NCI-H1436 (cell line): ENCODE measurements at places on chromosomes 12 and 14.

- no peak for DNase-seq
Measured at GRCh38 chr14:34457186-34457585, 4.9 kb downstream of the SPTSSA start.

DNA sequence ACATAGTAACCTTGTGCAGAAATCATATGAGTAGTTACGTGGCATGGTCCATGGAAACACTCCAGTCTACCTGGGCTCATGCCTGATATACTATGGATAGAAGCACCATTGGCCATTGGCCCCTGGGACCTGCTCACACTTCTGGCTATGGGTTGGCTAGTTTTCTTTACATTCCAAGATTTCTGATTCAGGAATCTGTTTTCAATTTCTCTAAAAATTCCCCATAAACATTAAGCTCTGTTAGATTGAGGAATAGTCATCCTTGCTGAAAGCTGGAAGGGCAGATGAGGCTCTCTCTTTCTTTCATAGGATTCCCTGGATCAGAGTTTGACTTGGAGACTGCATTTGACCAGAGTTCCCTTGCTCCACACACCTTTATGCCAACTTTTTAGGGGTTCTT lies 37.3 kb upstream of the RAP1B start:
- no peak for DNase-seq

DNA sequence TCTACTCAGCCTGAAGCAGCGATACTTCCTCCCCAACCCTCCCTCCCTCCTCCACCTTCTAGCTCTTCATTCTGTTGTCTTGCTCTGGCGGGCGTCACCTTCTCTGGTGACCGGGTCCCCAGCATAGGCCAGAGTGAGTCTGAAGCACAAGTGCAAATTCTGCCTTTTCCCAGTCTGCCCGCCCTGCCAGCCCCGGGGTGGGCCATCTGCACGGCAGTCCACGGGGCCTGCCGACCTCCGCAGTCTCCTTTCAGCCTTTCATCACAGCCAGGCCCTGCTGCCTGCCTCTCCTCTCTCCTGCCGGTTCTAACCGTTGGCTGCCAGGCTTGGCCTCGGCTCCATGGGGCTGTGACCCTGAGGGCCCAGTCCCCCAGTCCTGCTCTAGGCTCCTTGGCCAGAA lies 58.7 kb downstream of the TESC start:
- DNase-seq: no peak

DNA sequence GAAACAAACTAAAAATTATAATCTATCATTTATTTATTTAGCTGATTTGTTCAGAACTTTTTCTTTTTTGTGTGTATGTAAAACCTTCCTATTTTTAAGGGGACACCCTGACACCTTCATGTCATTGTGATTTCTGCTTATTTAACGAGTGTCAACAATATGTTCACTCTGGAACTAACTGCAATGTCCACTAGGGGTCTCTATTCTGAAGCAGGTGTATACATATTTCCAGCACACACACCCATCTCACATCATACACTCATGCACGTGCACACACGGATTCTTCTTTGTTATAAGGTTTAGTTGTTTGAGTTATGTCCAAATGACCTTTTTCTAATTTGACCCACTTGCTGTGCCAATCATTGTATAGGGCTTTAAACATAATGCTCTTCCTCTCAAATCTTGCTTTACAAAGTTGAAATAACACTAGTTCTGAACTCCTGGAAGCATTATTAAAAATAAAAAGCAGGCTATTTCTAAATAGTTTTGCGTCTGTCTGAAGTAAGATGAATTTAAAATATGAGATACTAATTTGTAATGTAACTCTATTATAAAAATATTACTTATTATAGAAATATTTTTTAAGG lies 15.5 kb downstream of the E2F7 start:
- DNase-seq: peak; percentile 75

DNA sequence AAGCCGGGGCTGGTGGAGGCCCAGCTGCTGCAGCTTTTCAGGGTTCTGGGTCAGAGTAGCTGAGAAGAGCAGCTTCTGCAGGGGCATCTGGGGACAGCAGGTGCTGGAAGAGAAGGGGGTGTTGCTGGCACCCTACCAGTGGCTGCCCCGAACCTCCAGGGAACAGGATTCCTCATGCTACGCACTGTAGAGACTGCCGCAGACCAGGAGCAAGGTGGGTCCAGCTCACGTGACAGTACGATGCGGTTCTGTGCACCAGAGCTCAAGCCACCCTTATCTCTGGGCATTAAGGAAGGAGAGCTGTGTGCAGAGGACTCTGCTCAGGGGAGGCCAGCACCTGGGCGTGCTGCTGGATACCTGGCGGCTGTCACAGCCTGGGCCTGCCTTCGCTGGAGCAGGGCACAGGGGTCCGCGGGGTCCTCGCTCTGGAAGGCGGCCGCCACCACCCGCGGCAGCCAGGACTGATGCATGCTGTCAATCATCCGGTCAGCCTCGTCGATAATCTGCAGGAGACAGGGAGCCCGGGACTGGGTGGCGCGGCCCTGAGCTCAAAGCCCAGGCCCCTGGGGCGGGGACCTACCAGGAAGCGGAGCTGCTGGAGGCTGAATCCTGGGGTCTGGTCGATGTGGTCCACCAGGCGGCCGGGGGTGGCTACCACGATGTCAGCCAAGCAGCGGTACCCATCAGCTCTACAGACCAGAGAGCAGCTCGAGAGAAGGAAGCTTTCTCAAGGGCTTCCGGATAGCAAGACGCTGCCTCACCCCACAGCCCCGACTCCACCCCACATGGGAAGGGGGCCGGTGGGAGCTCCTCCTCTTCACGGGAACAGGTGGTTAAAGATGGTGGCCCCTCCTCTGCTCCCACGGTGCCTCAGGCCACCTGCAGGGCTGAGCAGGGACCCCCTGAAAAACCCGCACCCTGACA lies 2.9 kb downstream of the DDX51 start:
- DNase-seq: no peak

GRCh38 chr14:97036086-97036852 lies 239.1 kb downstream of the VRK1 start:
- no peak for DNase-seq

GRCh38 chr12:3230758-3231375 lies 153.7 kb downstream of the TSPAN9 start:
- DNase-seq: no peak

DNA sequence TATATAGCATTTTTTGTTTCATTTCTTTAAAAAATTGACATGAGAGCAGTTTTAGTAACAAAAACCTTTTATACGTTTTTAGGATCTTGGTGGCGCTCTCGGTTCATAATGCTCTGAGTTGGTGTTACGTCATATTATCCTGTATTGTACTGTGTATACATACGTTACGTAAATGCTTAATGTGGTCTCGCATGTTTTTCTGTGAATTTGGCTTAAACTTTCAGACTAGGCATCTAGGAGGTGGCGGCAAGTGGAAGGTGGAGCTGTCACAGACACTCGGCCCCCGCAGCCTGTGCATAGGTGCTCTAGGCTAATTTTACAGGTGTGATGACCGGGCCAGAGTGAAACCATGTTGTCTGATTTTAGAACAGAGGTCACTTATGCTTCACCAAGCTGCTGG lies 60.0 kb downstream of the PPP2R5C start:
- no peak for DNase-seq

DNA sequence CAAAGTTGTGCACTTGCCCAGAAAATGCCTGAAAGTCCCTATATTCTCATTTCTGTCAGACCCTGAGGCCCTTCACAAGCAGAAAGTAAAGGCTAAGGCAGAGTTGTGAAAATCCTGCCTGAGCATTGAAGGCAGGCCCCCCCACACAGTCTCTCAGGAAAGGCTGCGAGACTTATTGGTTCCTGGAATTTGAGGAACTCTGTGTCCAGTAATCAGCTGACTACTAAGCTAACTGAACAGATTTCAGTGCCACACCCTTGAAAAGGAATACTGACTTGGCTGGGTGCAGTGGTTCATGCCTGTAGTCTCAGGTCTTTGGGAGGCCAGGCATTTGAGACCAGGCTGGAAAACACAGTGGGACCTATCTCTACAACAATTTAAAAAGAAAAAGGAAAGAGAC lies 21.1 kb upstream of the PPP2R5E start:
- no peak for DNase-seq

- DNase-seq: no peak
Measured at GRCh38 chr14:72552236-72552635, 341.7 kb downstream of the DPF3 start.

DNA sequence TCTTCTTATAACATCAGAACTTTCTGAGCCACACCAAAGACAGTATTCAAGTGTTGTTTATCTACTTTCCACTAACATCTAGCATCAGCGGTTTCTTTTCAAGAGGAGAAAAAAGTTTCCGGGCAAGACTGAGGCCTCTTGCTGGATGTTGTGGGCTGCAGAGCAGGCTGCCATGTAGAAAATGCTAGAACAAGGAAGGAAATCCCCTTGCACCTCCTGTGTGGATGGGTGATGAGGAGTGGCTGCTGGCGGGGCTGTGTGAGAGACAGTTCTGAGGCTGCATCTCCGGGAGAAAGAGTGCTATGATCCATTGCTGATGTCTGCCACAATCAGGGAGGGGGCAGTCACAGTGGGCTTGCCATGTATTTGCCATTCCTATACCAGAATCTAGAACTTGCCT lies 37.8 kb upstream of the PPP1CC start:
- DNase-seq: no peak
